ENCODE measurements at places on chromosomes 4 and X.

GRCh38 chrX:74534569-74535038 is 79.8 kb downstream of the RLIM start:
- no peak for DNase-seq

GRCh38 chr4:11720292-11720691 is 291.6 kb upstream of the HS3ST1 start:
- no peak for DNase-seq

GRCh38 chr4:40238700-40239548 is 42.1 kb downstream of the RHOH start:
- peak; percentile 49 for DNase-seq

GRCh38 chr4:155758481-155759371 is at the start of gene GUCY1B1:
Gene GUCY1B1, plus strand, starts transcription at chr4:155759021. Its CDS starts 120 bp downstream, at chr4:155759141.
- peak; percentile 53 for DNase-seq

DNA sequence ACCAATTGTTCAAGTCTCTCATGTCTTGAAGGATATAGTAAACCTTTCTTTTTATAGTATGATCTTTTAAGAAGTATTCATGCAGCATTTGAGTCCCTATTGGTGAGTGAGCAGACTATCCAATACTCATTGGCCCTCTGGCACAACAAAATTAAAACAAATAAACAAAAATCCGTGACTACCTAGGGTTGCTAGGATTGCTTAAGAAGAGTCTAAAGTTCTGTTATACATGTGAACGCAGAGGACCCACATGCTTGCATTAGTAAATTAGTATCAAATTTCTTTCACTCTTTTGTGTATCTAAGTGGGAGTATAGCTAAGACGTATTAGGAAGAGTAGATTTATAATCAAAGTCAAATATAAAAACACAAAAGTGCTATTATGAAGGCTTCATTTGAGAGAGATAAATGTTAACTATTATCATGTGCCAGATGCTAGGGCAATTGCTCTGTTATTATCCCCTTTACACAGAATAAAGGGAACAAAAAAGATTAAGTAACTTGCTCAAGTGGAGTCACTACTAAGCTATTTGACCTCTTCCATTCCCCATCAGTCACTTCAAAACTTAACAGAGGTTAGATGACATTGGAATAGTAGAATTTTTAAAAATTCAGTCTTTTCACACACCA is 29.2 kb upstream of the LARP1B start:
- DNase-seq, result no peak

DNA sequence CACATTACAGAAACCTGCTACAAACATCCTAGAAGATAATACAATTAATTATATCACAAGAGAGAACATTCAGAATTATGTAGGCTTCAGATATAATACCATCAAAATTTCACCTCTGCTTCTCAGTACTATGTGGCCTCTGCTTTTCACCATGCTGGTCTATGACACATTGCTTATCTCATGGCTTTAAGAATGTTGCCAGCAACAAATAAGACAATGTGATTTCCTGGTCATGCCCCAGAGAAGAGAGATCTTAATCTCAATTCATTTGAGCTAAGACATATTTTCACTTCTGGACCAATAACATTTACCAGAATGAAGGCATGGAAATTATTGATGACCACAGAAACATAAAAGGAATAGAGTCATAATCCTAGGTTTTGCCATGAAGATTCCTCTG is 1233.4 kb upstream of the ADGRL3 start:
- no peak for DNase-seq

DNA sequence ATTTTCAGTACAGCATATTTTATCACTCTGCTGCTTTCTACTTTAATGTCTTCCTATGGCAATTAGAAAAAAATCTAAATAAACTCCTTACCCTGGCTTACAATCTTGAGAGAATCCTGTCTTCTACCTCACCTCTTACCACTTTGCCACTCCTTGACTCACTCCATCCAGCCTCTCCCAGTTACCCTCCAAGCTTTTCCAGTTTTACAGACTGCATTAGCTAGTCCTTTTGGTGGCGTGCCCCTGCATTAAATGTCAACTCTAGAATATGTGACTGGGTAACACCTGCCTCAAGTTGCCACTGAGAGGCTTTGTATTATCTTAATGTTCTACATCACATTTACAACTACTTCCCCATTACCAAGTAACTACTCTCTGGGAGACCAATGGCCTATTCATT is 7.5 kb upstream of the CDKL2 start:
- no peak for DNase-seq
